Right forelimb (tissue), 1 donor: ENCODE measurements at places on chromosomes 4 and X.

GRCh38 chrX:146055733-146056132 is 238.1 kb downstream of the SLITRK2 start:
- DNase-seq: no peak

GRCh38 chr4:47838445-47838844 is 578 bp upstream of the CORIN start:
- DNase-seq: no peak

DNA sequence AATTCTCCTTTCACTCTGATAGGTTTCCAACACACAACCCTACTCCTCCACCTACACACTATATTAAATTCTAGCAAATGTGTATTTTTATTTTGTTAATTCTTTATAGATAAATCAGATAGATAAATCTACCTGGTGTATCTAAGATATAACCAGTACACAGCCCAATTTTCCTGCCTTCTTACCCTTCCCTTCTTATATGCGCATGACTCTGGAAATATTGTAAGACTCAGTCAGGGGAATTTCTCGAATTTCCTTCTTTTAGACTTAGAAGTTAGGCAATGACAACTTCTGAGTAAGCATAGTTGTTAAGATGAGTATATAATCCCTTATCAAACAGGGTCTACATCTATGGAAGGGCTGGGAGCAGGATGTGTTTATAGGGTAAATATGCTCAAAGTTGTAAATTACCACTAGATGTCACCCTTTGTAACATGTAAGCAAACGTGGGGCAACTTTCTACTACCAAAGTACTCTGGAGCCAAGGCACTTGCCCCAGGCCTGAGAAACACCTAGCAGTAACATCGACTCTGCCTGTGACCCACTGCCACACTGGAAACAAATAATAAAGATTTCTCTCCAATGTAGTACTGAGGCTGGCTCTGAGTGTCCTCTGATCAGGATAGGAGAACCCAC is 444.7 kb downstream of the IQCM start:
- no peak for DNase-seq

- peak; percentile 52 for DNase-seq
Observed at GRCh38 chrX:9647431-9647830, 118.2 kb downstream of the GPR143 start.

- no peak for DNase-seq
Observed at GRCh38 chrX:54043541-54044125, 640 bp downstream of the PHF8 start.

GRCh38 chrX:13102636-13103035 is 58.2 kb upstream of the FAM9C start:
- DNase-seq: no peak

GRCh38 chr4:20313237-20314030 is 61.7 kb downstream of the SLIT2 start:
- DNase-seq: no peak

- DNase-seq: no peak
Observed at GRCh38 chr4:15398732-15399131, 29.1 kb upstream of the C1QTNF7 start.

DNA sequence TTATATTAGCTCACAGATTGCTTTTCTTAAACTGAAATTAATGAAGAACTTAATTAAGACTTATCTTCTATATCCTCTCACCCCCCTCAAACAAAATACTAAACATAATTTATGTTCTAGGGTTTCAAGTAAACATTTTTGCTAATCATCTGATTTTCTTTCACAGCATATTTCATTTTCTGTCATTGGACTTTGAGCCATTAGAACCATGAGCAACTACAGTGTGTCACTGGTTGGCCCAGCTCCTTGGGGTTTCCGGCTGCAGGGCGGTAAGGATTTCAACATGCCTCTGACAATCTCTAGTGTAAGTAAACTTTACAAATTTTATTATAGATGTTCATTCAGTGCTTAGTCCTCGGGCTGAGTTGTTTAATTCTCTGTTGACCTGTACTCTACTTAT is 3.3 kb downstream of the PDLIM5 start:
- DNase-seq: no peak

DNA sequence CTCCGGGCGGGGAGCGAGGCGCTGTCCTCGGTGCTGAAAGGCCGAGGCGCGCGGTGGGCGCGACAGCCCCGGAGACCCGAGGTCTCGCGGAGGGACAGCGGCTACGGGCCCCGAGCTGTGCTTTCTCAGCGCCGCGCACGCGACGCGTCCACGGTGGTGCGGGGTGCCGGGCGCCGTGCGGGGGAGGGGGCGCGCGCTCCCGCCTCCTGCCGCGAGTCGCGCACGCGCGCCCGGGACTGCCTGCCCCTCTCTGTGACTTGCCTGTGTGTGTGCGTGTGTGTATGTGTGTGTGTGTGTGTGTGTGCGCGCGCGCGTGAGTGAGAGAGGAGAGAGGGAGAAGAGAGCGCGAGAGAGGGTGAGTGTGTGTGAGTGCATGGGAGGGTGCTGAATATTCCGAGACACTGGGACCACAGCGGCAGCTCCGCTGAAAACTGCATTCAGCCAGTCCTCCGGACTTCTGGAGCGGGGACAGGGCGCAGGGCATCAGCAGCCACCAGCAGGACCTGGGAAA is at the start of gene GRIA2:
Gene GRIA2 (plus strand): TSS at position 358 of the 511 bp plus-strand sequence. CDS start 315 bp downstream, outside the sequence.
- peak; percentile 91 for DNase-seq

GRCh38 chrX:135168486-135168885 is 2.7 kb downstream of the CT55 start:
- DNase-seq: no peak

GRCh38 chrX:15050395-15050794 is 177.2 kb downstream of the MOSPD2 start:
- no peak for DNase-seq

GRCh38 chr4:52704133-52704532 is 45.0 kb upstream of the USP46 start:
- no peak for DNase-seq

DNA sequence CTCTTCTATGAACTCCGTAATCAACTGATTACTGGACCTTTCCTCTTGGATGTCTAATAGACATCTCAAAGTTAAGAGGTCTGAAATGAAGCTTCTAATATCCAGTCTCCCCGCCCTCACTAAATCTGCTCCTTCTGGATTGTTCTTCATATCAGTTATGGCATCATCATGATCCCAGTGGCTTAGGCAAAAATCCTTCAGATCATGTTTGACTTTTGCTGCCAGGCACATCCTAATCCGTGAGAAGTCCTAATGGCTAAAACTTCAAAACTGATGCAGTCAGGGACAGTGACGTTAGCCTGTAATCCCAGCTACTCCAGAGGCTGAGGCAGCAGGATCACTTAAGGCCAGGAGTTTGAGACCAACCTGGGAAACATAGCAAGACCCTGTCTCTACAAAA is 55.1 kb upstream of the GUCY1A1 start:
- no peak for DNase-seq

DNA sequence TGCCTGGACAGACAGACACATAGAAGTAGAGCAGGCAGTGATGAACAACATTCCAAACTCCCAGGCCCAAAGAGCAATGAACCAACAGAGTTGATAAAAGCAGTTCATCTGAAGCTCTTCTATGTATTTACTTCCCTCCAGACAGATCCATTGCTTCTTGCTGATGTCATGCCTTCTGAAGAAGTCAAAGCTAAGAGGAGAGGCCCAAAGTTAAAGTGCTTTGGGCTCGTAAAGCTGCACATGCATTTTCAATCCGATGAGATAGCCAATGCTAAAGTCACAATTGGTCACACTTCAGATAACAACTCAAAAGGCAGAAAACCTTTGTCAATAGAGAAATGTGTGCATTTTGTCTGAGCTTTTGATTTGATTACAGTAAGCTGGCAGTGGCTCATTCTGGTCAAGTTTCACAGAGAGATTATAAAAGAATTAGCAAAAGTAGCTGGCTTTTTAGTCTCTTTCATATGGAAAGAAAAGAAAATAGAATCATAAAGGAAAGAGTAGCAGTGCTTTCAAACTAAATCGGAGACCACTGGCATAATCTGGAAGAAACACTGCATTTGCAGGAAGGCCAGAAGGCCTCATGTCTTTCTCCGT is 82.0 kb downstream of the GPC4 start:
- no peak for DNase-seq

- no peak for DNase-seq
Observed at GRCh38 chrX:37906357-37906756, 59.0 kb upstream of the DYNLT3 start.

GRCh38 chr4:72387959-72388358 is 181.1 kb downstream of the ADAMTS3 start:
- no peak for DNase-seq
